Mesenchymal stem cell (in vitro differentiated cells and primary cell): ENCODE measurements at places on chromosomes 1 and 21.

DNA sequence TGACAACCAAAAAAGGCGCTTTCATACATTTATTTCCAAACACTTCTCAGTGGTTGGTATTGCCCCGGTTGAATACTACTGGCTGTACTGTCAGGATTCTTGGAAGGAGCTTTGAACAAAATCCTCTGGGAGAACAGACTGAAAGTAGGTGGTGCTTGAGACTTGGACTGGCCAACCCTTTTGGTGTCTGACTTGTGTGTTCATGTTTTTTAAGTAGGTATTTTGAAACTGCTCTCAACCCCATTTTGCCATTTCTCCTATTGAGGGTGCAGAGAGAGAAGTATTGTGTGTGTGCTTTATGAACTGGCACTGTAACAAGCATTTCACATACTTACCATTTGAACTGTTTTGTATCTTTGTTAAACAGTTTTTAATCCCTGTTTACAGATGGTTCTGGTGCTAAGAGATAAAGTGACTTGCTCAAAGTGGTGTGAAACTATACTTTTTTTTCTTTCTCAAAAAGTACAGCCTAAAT, 21.2 kb downstream of the ARID1A start:
- no peak overlapping the region for H3K4me3 ChIP-seq
- H3K36me3 ChIP-seq, result peaks cover 10% of the 10 kb centered on the region
- peak; percentile 36 for DNase-seq
- H3K27me3 ChIP-seq, result no peaks in the 10 kb centered on the region
- peaks cover 4% of the 10 kb centered on the region for H3K4me1 ChIP-seq

- H3K4me1 ChIP-seq, result peaks cover 2% of the 10 kb centered on the region
- H3K27ac ChIP-seq, result peak overlapping the region; percentile 91
- H3K36me3 ChIP-seq, result no peaks in the 10 kb centered on the region
- no peak overlapping the region for H3K4me3 ChIP-seq
- DNase-seq, result peak; percentile 85
Measured at GRCh38 chr1:99599678-99600175, 46.2 kb upstream of the PALMD start.

DNA sequence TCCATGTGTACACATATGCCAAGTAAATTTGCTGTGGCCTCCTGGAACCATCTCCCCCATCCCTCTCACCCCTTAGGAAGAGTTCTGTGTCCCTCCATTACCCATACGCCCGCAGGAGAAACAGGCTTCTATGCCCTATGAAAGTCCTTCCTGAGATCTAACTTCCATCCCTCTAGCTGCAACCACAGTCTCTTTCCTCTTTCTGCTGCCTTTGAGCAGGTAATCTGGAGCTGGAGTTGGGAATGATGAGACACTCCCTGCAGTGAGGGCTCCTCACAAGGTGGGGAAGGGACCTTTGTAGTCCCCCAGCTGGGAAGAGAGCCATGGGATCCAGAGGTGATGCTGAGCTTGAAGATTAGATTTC, 2.0 kb upstream of the KCNQ4 start:
- no peak overlapping the region for H3K27ac ChIP-seq
- no peak for DNase-seq
- no peaks in the 10 kb centered on the region for H3K36me3 ChIP-seq

DNA sequence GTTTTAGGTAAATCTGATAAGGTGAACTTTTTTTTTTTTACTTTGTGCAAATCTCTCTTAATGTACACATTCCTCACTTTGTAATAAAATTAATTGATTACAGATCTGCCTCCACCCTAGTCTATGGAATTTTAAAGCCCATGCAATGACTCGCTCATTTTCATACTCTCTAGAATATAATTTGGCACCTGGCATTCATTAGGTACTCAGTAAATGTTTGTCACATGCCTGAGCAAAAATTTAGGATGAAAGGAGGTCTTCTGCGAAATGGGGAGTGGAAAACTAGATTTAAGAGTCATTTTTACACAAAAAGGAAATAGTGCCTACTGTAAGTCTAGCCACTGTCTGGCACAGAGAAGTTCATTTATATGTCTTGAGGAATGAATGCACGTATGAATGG, 350.1 kb downstream of the DPYD start:
- no peak overlapping the region for H3K4me3 ChIP-seq
- peaks cover 23% of the 10 kb centered on the region for H3K36me3 ChIP-seq
- no peaks in the 10 kb centered on the region for H3K4me1 ChIP-seq
- H3K27me3 ChIP-seq, result no peaks in the 10 kb centered on the region
- no peak overlapping the region for H3K27ac ChIP-seq
- no peak for DNase-seq

DNA sequence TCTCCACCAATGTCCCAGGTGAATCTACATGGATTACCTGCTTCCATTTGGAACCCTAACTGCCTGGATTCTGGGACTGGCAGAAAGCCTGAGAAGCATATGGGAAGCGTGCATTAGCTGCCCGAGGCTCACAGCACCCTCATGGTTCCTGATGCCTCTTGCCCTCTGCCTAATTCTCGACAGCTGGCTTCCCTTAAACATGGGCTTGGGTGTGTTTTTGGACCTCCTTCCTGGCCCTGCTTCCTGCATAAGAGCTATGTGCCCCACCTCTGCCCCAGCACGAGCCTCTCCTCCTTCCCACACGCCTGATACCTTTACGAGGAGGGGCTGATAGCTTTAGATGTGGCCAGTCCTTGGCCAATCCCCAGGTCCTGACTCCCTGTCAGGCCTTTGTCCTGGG, 152.4 kb upstream of the HMGB4 start:
- DNase-seq, result no peak
- H3K4me3 ChIP-seq, result no peak overlapping the region
- H3K36me3 ChIP-seq, result peaks cover 35% of the 10 kb centered on the region
- no peaks in the 10 kb centered on the region for H3K4me1 ChIP-seq
- H3K27me3 ChIP-seq, result no peaks in the 10 kb centered on the region

DNA sequence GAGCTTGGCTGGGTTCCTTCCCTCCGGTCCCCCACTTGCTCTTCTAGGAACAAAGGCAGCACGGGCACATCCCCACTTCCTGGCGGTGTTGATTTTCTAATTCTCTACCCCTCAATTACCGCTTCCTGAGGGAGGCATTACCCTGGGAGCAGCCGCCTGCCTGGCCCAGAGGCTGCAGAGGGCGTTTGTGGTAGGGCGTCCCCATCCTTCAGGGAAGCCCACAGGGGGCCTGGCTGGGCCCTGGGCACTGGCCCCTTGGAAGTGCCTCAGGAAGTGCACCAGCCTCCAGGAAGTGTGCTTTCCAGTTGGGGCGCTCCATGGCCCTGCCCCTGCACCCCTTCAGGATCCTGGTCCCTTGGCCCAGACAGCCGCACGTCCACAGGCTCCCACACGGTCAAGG, 42.1 kb upstream of the CASZ1 start:
- H3K27me3 ChIP-seq, result peaks cover 81% of the 10 kb centered on the region
- H3K4me1 ChIP-seq, result peaks cover 11% of the 10 kb centered on the region
- DNase-seq, result no peak
- no peaks in the 10 kb centered on the region for H3K36me3 ChIP-seq

GRCh38 chr1:213326281-213327016, 275.4 kb downstream of the RPS6KC1 start:
- no peaks in the 10 kb centered on the region for H3K36me3 ChIP-seq
- DNase-seq, result no peak
- no peak overlapping the region for H3K4me3 ChIP-seq
- peaks cover 2% of the 10 kb centered on the region for H3K4me1 ChIP-seq

DNA sequence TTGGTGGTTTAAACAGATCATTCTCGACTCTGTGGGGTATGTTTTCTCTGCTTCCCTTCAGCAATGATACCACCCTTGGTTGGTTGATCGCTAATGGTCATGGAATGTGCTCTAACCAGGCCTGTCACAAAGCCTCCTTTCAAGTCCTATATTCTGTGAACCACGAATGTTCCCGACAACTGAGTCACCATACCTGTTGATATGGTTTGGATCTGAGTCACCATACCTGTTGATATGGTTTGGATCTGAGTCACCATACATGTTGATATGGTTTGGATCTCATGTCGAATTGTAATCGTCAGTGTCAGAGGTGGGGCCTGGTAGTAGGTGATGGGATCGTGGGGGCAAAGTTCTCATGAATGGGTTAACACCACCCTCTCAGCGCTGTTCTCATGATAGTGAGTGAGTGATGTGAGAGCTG, 10.2 kb upstream of the CAMK2N1 start:
- no peak overlapping the region for H3K4me3 ChIP-seq
- peak overlapping the region; percentile 21 for H3K27ac ChIP-seq
- H3K27me3 ChIP-seq, result no peaks in the 10 kb centered on the region
- peaks cover 36% of the 10 kb centered on the region for H3K36me3 ChIP-seq
- H3K4me1 ChIP-seq, result peaks cover 22% of the 10 kb centered on the region
- peak; percentile 64 for DNase-seq

DNA sequence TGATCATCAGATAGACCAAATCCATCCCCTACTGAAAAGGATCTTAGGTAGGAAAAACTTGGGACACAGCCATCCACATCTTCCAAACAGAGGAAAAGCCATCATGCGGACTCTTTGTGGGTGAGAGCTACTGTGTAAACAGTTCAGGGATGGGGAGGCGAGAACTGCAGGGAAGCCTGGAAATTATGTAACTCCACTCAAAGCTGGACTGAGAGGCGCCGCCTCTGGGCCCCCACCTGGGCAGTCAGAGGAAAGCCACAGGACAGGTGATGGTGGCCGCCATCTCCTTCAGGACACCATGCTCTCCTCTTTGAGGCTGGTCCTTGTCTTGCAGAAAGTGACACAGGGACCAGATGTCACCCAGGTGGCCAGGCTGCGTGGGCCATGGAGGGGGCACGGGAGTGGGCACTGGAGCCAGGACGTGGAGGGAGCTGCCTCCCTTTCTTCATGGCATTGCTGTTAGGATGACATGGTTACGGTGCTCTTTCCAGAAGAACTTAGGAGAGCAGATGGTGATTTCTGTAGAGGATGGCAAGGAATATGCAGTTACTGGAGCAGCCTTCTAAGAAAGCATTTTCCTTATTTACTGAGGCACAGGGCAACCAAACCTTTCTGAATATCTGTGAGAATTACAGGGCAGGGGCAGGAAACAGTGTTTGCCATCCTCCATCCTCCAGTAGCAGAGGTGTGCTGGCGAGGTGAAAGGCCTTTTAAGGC, 32.0 kb upstream of the TDRD10 start:
- H3K4me3 ChIP-seq, result no peak overlapping the region
- peaks cover 23% of the 10 kb centered on the region for H3K4me1 ChIP-seq
- no peak for DNase-seq
- H3K36me3 ChIP-seq, result peaks cover 10% of the 10 kb centered on the region
- H3K27ac ChIP-seq, result no peak overlapping the region

GRCh38 chr1:234868296-234869147, 258.5 kb upstream of the IRF2BP2 start:
- no peak overlapping the region for H3K27ac ChIP-seq
- H3K4me3 ChIP-seq, result no peak overlapping the region
- peaks cover 21% of the 10 kb centered on the region for H3K4me1 ChIP-seq
- no peak for DNase-seq

GRCh38 chr1:187091666-187092065, 262.9 kb downstream of the PLA2G4A start:
- no peak for DNase-seq
- no peaks in the 10 kb centered on the region for H3K27me3 ChIP-seq
- no peaks in the 10 kb centered on the region for H3K4me1 ChIP-seq
- H3K4me3 ChIP-seq, result no peak overlapping the region
- no peak overlapping the region for H3K27ac ChIP-seq
- H3K36me3 ChIP-seq, result no peaks in the 10 kb centered on the region
